AG20443 (cell line): ENCODE measurements at places on chromosomes 13 and 19.

GRCh38 chr19:13011653-13012389 lies 16.5 kb downstream of the NFIX start:
- DNase-seq, result no peak

- DNase-seq, result no peak
Measured at GRCh38 chr13:103694033-103694432, 627.8 kb upstream of the SLC10A2 start.

DNA sequence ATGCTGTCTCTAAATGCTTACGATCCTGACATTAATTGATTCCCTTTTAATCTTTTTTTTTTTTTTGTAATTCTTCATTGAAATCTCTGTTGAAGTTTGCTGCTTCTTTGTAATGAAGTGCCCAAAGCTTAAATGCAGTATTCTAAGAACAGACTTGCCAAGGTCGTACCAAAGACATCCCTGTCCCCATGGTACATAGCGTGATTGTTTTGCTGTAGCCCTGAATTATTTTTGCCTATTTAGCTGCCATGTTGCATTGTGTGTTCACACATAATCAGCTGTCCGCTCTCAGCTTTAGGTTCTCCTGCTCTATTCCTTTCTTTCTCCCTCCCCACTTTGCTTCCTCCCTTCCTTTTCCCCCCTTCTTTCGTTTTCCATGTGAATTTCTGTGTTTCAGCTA lies 21.1 kb downstream of the FGF9 start:
- DNase-seq, result no peak

DNA sequence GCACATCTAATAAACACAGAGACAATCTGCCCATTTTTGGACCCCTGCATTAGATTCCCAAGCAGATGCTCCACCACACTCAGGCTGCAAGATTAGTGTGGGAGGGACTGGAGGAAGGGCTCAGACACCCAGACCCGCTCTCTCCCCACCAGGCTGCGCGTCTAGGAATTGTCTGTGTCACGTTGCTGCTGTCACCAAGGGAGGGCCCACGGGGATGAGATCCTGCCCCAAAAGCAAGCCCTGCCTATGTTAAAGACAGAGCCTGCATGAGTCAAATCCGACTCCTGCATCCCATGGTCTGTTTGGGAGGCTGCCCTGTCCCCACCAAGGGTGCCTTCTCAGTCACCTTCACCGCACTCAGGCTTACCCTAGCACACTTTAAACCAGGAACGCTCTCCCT lies 114.4 kb upstream of the ZNF507 start:
- no peak for DNase-seq

- DNase-seq, result no peak
Measured at GRCh38 chr13:82878536-82878935, 1003.7 kb downstream of the SLITRK1 start.

- no peak for DNase-seq
Measured at GRCh38 chr13:40657307-40657706, 9.1 kb downstream of the FOXO1 start.

DNA sequence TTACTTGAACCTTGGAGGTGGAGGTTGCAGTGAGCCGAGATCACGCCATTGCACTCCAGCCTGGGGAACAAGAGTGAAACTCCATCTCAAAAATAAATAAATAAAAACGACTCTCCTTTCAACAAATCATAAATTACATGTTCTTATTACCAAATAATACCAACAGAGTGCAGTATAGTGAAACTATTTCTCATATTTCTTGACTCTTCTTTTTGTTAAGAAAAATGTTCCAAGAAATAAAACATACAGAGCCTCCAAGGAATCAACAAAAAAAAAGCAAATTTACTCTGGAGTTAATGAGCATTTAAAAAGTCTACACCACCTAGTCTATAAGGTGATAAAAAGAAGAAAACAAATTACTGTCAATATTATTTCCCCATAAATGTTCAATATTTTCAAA lies 188.8 kb downstream of the KLF12 start:
- no peak for DNase-seq

- DNase-seq, result no peak
Measured at GRCh38 chr13:26837102-26837501, 76.5 kb upstream of the GPR12 start.

DNA sequence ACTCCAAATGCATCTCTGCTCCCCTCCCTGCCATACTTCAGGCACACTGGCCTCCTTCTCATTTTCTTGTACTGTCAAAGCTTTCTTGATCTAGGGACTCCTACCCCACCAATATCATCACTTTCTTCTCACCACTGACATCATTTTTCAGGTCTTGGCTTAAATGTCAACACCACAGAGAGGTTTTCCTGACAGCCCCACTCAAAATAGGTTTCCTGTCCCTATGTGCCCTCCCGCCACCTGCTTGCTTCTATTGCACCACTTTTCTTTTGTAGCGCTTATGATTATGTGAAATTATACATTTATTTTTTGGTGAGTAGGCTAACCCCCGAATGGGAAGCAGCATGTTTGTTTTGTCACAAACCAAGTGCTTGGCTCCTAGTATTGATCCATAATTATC lies 164.6 kb downstream of the NDFIP2 start:
- DNase-seq, result no peak

GRCh38 chr13:43390619-43391018 lies 367.2 kb downstream of the DNAJC15 start:
- DNase-seq, result no peak

- DNase-seq, result no peak
Measured at GRCh38 chr13:20358022-20358421, 125.9 kb upstream of the GJB6 start.

DNA sequence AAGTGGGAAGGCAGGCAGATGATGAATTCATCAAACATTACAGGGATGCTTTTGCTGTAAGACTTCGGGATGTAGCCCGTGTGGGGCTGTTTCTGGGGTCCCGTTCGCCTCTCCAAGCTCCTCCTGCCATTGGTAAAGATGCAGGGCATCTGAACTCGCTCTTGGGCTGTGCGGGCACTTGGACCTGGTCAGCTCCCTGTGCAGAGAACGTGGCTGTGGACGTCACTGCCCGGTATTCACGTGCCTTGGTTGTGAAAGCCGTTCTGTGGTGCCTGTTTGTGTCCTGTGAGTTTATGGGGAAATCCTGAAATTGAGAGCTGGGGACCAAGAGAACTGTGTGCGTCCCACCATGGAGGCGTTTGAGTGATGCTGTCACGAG lies 5.4 kb downstream of the TFDP1 start:
- DNase-seq, result no peak

- no peak for DNase-seq
Measured at GRCh38 chr13:53042877-53043276, 14.3 kb downstream of the OLFM4 start.

GRCh38 chr19:33390101-33390907 lies 16.8 kb downstream of the CEBPG start:
- peak; percentile 18 for DNase-seq

GRCh38 chr19:48363810-48364597 lies at the start of the genes SYNGR4 and TMEM143:
SYNGR4 (plus strand) TSS chr19:48364367; CDS start chr19:48365843, 1,476 bp downstream.
TMEM143 (minus strand) TSS chr19:48363940; CDS start chr19:48363920, 20 bp downstream.
- peak; percentile 100 for DNase-seq

GRCh38 chr13:37475151-37475550 lies 123.4 kb downstream of the POSTN start:
- DNase-seq, result no peak

- peak; percentile 45 for DNase-seq
Measured at GRCh38 chr13:49319551-49319950, 71.8 kb downstream of the CDADC1 start.

- DNase-seq, result peak; percentile 14
Measured at GRCh38 chr13:50613356-50613831, 230.1 kb downstream of the DLEU7 start.

- no peak for DNase-seq
Measured at GRCh38 chr13:111117961-111118360, 2.9 kb downstream of the ARHGEF7 start.

GRCh38 chr19:43725468-43725867 lies 9.6 kb downstream of the IRGC start:
- DNase-seq, result no peak

DNA sequence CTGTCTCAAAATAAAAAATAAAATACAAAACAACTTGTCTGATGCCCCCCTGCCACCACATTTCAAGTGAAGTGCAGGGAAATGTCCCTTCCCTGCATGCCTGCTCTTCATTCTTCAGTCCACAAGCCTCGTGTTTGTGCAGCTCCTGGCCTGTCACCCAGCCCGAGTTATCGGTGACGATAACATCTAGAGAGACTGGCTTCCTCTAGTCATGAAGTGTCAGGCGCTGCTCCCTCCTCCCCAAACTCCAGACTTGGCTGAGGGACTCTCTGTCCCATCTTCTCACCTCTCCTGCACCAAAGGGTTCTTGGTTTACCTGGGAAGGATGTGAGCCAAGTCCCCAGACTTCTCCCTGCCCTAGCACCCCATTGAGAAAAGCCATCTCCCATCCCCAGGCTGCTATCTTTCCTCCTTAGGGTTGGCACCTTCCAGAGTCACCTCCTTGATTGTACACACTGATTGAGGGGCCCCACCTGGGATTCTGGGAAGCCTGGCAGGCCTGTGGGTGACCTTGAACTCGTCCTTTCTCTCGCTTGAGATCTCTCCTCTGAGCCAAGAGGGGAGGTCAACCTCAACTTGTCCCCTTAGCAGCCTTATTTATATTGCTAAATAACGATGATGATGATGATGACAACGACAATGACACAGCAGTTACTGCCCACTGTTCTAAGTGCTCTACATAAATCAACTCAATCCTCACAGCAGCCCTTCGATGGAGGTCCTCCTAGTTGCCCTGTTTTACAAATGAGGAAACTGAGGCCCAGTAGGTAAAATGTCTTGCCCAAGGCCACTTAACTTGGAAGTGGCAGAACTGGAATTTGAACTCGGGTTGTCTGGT lies 13.1 kb upstream of the PLAUR start:
- no peak for DNase-seq

DNA sequence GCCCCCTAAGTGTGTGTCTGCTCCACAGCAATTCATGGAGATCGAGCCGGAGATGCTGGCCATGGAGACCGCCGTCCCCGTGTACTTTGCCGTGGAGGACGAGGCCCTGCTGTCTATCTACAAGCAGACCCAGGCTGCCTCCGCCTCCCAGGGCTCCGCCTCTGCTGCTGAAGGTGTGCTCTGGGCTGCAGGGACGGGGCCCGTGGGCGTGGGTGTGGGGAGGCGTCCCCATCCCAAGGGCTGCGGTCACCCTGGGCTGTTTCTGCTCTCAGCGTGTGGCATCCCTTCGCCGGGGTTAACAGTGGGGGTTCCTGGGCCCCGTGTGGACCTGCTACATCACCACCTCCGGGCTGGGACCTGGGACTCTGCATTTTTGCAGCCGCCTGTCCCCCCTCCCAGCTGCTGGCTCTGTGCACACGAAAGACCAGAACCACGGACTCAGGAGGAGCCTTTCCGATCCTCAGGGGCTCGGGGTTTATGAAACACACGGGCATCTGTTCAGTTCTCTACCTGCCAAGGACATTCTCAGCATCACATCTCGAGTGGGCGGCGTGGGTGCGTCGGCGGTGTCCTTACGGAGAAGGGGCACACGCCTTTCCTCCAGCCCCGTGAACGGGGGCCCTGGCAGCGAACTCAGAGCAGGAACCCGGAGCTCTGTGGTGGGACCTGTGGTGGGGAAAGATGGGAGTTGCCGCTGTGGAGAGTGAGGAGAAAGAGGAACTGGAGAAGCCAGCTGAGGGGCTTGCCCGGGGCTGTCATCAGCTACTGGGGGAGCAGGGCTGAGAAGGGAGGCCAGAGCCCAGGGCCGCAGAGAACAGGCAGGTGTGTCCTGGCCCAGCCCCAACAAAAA lies 7.8 kb downstream of the NCLN start:
- DNase-seq, result no peak

DNA sequence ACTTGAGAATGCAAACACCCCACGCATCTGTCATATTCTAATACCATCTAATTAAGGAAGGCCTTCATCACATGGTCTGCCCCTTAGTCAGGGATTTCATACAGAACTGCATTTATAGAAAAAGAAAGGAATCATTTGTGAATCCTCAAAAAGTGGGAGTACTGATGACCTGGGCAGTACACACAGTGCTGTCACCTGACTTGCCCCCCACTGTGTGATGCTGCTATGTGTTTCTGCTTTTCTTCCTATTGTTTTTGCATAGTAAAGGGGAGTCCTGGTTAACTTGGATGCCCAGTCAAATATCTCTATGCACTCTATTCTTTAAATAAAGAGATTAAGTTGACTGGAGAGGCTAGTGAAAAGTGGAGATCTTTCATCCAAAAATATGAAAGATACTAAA lies 1921.2 kb upstream of the PRR20A start:
- DNase-seq, result no peak

DNA sequence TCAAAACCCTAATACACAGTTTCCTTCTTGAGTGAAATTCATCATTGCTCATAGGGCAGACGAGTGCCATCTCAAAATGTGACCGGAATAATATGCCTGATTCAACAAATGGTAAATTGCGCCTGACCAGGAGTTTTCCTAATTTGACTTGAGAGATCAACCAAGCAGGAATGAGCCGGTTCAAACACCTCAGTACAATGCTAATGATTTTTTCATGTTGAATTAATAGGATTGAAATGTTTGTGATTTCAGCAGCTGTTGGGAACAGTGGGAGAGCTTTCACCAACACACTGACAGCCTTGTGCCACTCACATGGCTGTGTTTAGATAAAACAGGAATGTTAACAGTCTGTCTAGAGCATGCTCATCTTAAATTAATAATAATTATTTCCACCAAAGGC lies 484.8 kb downstream of the PCDH9 start:
- DNase-seq, result no peak

GRCh38 chr13:48595431-48596429 lies 58.0 kb upstream of the CYSLTR2 start:
- peak; percentile 70 for DNase-seq

- DNase-seq, result no peak
Measured at GRCh38 chr13:89755729-89756492, 1591.6 kb upstream of the MIR17HG start.

DNA sequence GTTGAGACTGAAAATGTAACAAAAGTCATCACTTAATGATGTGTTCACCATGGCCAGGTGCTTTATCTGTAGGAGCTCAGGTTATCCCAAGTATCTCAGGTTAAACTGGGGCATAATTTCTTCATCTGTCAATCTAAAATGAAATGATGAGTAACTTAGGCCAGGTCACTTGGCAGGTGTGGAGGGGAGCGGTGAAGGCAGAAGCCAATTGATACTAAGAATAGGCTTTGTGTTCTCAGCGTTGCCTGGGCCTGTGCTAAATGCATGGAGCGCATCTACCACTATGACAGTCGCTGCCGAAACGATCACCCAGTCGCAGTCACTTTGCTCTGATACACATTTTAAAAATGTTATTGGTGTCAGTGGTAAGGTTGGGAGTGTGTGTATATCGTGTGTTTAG lies 91.6 kb downstream of the FGF9 start:
- no peak for DNase-seq

DNA sequence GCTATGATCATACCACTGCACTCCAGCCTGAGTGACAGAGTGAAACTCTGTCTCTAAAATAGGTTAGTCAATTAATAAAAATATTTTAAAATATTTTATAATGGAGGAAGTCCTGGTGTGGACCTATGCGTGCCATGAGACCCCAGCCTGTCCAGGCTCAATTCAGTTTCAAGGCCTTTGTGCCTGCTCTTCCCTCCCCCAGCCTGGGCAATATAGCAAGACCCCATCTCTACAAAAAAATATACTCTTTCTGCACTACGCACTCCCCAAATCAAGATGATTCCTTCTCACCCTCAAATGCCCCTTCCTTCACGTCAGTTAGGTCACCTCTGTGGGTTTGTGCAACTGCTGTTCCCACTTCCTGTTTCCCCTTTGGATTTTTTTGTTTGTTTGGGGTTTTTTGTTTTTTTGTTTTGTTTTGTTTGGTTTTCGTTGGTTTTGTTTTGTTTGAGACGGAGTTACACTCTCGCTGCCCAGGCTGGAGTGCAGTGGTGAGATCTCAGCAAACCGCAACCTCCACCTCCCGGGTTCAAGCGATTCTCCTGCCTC lies 1.4 kb upstream of the HSH2D start:
- no peak for DNase-seq

GRCh38 chr19:43643326-43643725 lies 3.7 kb upstream of the CADM4 start:
- DNase-seq, result no peak

- peak; percentile 24 for DNase-seq
Measured at GRCh38 chr13:73849292-73849691, 284.9 kb downstream of the KLF12 start.
